ENCODE measurements at places on chromosomes 6 and 20.

DNA sequence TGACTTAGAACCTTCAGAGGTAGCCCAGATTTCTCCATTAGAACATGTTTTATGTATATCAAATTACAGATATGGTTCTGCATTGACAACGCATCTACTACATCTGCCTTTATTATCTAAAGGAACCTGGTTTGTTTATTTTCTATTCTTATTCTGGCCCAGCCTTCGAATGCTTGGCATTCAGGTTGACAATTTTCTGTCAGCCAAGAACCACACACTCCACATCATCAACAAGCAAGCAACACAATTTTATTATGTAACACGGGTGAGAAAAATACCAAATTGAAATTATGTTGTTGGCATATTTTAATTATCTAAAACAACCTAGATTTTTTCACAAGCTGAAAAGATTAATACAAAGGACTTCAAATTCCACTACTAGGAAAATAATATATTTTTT is 14.6 kb downstream of the MAP3K5 start:
- DNase-seq, result no peak

- no peak for DNase-seq
Observed at GRCh38 chr20:48012401-48012974, 227.2 kb upstream of the SULF2 start.

DNA sequence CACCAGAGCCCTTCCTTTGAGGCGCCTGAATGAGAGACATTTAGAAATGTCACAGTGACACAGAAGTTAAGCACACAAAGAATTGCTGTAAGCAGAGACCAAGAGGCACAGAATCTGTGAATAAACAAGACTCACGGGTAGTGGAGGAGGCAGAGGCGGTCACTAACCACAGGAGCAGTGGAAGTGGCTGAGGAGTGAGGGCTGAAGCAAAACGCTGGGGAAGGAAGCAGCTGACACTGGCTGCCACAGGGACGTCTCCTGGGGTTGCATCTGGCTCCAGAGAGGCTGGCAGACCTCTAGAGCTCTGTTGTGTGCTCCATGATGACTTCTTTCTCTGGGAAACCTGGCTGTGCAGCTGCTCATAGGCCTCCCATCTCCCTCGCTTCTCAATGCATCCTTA is 65.0 kb upstream of the SLC2A12 start:
- no peak for DNase-seq

DNA sequence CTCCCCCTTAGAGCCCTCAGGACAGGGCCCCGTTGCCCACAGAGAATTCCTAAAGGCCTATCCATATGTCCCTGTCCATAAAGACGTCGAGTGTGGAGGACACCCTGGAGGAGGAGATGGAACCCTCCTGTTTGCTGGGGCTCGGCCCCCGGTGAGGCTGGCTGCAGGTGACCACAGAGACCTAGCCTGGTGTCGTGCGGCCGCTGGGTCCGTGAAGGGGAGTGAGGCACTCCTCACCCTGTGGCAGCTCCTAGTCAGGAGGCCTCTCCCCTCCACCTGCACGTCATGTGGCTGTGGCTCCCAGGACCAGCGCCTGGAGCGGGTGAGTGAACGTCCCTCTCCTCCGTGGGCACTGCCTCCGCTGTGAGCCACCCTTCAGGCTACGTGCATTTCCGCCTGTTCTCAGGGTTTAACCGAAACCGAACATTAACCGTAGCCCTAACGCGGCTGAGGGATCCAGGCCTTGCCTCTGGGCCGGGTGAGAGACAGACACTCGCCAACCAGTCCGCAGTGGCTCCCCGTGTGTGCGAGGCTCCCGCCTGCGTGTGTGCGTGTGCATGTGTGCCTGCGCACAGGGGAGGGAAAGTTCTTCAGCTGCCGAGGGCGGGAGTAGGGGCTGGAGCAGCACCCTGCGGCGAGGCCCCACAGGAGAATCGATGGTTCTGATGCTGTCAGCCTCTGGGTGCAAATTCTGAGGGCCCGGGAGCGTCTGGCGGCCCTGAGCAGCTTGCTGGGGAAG is 5.9 kb upstream of the TCEA2 start:
- DNase-seq, result no peak

- DNase-seq, result no peak
Observed at GRCh38 chr20:20489054-20489453, 121.2 kb downstream of the INSM1 start.

- DNase-seq, result no peak
Observed at GRCh38 chr6:51901766-51902764, 185.3 kb downstream of the PKHD1 start.

- DNase-seq, result no peak
Observed at GRCh38 chr6:45951321-45952167, 64.1 kb downstream of the CLIC5 start.

DNA sequence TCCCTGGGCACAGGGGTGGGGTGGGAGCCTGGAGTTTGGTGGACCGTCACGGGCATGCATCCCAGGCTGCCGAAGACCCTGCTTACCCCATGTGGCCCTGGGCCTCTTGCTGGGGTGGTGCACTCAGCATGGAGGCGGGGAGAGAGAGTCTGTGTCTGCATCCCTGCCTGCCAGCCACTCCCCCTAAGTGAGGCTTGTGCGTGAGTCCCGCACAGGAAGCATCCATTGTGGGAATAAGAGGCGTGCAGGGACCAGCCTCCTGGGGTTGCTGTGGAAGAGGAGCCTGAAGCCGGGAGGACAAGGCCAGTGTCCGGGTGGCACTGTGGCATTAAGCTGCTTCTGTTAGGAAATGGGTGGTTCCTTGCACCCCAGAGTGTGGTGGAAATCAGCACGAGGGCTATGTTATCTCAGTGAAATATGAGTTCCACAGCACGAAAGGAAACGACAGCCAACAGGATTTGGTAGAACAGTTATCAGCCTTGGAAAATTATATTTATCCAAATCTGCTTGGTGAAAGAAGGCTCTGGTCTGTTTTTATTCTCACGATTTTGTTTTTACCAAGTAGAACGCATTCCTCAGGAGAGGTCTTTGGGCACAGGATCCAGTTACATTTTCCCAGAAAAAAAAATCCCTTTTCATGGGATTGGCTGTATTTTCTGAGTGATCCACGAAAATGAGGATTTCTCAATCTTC is 35.7 kb downstream of the CDH4 start:
- DNase-seq, result no peak

DNA sequence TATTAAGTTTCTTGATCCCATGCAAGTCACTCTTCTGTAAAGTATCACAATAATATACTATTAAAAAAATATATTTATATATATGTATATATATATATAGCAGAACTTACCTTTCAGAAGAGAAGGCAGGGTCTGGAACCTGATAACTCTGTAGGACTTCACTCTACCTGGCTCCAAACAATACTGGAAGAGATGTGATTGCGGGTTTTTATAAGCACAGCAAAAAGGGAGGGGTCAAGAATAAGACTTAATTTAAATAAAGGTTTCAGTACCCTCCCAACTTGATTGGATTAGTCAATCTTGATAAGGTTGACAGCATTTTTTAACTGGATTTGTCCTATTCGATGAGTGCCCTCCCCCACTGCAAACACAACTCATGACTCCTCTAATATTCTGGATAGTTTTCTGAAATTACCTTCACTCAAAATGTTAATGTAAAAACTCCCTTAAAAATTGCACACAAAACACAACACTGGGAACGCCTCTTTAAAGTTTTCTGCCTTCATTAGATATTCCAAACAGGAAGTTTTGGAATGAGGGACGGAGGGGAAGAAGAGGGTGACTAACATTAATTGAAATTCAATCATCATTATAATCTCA is 4.0 kb upstream of the ZNF217 start:
- no peak for DNase-seq

DNA sequence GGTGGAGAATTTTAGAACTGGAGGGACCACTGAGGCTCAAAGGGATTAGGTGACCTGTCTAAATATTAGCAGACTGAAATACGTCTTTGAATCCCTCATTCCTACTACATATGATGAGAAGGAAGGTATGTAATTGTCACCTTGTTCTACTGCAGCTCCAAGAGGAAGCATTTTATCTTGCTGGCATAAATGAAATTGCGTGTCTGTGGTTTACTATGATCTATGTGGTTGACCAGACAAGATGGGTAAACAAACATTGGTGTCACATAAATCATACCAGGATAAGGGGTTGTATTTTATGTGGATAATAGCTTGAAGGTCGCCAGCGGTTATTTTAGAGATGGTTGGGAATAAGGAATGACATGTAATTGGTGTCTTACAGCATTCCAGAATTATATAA is 78.2 kb downstream of the LAMA4 start:
- DNase-seq, result no peak

GRCh38 chr6:30727920-30728553 is 7.9 kb downstream of the TUBB start:
- DNase-seq, result no peak

- DNase-seq, result no peak
Observed at GRCh38 chr6:32637219-32637880, at the start of gene HLA-DQA1. TSS of gene HLA-DQA1 (plus strand) at chr6:32637406. CDS start at chr6:32637459, 53 bp downstream.

- DNase-seq, result no peak
Observed at GRCh38 chr6:38460186-38460585, 179.5 kb downstream of the BTBD9 start.

DNA sequence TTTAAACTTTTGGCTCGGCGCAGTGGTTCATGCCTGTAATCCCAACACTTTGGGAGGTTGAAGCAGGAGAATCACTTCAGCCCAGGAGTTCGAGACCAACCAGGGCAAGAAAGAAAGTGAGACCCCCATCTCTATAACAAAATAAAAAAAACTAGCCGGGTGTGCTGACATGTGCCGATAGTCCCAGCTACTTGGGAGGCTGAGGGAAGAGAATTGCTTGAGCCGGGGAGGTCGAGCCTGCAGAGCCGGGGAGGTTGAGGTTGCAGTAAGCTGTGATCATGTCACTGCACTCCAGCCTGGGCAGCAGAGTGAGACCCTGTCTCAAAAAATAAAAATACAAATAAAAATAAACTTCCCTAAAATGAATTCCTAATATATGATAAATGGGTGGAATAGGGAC is 50.4 kb downstream of the ZMYND8 start:
- DNase-seq, result no peak

GRCh38 chr6:54094293-54094692 is 16.9 kb upstream of the MLIP start:
- no peak for DNase-seq

DNA sequence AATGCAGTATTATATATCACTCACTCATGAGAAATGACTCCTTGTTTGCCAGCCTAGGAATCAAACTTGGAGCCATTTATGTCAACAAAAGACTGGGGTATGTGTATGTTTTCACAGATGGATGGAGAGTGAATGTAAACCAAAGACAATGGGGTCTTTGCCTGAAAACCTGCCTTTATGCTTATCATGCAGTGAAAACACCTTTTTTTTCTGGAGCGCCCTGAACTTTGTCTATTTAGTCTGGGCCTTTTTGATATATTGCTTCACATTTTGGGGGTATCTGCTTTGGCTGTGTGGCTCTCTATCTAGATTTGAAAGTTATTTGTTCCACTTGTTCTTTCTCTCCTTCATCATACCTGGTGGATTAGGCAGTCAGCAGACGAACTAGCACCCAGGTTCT is 848.5 kb upstream of the FLRT3 start:
- no peak for DNase-seq

GRCh38 chr6:156866220-156867015 is 89.2 kb downstream of the ARID1B start:
- DNase-seq, result no peak

DNA sequence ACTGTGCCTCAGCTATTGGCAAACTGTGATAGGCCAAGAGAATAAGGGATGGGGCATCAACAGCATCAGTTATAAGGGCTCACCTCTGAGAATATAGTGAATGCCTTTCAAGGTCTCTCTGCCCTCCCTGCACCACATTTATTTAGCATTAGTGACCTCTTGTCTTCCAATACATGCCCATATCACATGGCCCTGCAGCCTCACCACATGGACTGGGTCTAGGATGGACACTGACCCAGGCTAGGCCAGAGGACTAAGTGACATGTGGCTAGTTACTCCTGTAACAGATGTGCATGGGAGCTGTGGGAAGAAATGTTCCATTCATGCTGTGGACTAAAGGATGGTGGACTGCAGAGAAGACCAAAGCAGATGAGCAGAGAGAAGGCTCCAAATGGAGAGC is 3.2 kb upstream of the BTN2A2 start:
- no peak for DNase-seq

DNA sequence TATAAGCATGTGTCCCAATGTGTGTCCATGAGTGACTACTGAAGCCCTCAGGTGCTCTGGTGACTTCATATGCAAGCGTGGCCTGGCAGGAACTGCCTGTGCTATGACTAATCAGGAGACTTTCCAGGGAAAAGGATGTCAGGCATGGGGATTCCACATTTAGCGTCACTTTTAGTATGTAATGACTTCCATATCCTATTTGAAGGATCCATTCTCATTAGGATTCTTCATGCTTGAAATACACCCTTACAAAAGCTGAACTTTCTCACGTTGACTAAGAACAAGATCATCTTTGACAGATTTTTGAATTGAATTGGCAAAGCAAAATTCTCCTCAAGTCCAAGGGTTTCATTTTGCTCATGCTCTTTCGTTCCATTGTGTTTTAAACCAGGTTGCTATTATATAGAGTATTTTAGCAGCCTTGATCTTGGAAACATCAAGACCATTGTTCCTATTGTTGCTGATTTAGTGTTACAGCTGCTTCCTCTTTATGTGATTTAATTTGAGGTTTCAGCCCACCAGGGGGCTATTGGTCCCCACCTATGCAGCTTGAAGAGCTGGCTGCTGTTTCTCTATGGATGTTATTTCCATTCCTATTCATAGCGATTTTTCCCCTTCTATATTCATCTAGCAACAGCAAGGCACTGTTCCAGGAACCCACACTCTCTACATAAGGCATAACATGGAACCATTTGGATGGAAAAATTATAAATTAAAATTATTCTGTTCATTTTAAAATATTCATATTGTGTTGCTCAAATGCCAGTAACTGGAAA is 418.6 kb downstream of the CDKAL1 start:
- DNase-seq, result no peak

GRCh38 chr20:13147071-13147963 is 73.8 kb upstream of the ISM1 start:
- no peak for DNase-seq

DNA sequence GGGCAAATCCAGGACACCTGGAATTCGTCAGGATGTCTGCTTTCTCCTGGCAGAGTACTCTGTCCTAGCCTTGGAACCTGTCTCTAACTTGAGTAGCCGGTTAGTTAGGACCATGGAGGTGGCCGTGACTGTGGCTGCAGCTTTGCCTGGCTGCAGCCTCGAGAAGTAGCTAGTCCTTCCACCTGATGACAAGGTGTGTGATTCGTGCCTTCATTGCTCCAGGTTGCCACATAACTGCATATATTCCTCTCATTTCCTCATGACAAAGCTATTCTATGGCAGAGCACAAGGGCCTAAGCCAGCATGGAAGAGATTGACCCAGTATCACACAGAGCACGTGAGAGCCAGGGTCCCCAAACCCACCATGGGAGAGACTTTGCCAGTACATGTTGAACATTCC is 39.8 kb upstream of the KIF25 start:
- DNase-seq, result no peak

DNA sequence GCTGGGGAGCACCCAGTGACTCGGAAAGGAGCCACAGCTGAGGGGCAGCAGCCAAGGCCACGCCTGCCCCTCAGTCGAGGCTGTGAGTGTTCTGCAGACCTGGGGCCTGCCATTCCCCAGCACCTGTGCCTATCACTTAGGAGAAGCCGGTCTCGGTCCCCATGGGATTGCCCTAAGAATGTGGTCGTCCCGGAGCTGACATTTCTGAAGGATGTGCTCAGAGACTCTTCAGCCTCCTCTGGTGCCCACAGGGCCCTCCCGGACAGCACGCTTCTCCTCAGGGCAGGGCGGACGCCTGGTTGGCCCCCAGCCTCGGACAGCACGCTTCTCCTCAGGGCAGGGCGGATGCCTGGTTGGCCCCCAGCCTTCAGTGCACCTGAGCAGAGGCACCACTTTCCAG is 223.9 kb downstream of the ERMARD start:
- no peak for DNase-seq

All from CD8-positive, alpha-beta T cell (primary cell).